Activated CD8-positive, alpha-beta memory T cell treated with anti-CD3 and anti-CD28 coated beads for 48 hours (primary cell): ENCODE measurements at places on chromosomes 4 and X.

- DNase-seq: no peak
These were observed 122.5 kb downstream of the KCNIP4 start for GRCh38 chr4:21826071-21826470.

- no peak for DNase-seq
These were observed 862.2 kb downstream of the TRIML1 start for GRCh38 chr4:189001283-189001970.

DNA sequence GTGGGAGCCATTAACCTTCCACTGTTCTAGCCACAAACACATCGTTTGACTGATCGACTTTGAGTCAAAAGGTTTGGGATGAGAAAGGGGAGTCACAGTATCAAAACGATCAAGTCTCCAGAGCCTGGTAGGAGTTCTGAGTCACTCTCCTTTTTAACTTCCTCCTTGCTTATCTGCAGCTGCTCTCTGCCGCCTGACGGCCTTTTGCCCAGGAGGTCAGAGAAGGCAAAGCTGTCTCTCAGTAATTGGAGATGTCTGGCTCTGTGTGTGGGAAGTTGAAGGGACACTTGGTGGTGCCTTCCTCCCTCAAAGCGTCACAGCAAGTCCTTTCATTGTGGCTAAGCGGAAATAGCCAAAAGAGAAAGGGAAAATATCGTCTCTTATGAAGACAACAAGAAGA, 63.1 kb downstream of the ANOS1 start:
- DNase-seq: no peak

DNA sequence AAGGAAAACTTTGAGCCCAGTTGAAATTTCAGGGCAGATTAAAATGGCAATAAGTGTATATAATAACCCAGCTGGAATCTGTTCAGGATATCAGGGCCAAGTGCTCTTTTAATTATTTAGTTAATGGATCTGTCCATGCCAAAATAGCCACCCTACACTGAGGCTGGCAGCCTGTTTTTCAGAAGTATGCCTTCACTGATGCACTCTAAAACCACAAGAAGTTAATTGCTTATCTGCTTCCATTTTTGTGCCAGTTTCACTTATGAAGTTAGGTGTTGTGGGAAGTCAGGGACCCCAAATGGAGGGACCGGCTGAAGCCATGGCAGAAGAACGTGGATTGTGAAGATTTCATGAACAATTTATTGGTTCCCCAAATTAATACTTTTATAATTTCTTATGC, 960.3 kb downstream of the C4orf33 start:
- DNase-seq: no peak

DNA sequence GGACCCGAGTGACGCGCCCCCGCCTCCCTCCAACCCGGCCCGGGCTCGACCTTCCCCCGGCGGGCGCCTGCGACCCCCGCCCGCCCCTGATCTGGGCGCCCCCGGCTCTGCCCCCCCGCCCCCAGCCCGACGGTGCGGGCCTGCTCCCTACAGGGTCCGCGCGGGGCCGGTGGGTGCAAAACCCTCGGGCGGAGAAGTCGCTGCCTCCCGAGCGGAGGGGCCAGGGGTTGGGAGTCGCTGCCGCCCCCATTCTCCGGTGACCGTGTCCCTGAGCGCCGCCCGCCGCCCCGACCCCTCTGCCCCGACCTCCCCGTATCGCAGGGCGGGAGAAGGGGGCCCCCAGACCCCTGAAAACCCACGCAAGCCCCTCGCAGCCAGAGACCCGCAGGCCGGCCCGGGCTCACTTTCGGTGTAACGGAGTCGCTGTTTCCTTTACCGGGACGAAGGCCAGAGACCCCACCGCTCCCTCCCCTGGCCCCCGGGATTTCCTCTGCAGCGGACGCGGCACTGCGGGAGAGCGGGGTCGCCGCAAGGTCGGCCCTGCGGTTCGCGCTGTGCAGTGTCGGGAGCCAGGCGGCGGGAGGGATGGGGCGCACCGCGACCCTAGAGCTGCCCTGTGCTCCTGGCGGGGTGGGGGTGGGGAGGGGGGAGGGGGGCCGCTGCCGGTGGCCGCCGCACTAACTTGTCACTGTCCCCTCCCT, 729 bp upstream of the CPLX1 start:
- no peak for DNase-seq

- no peak for DNase-seq
These were observed 10.3 kb upstream of the TREX2 start for GRCh38 chrX:153456161-153456560.

- DNase-seq: no peak
These were observed 60.9 kb downstream of the LEF1 start for GRCh38 chr4:108107729-108108382.

- no peak for DNase-seq
These were observed 110.0 kb upstream of the EDNRA start for GRCh38 chr4:147370881-147371280.

- no peak for DNase-seq
These were observed 24.4 kb upstream of the SLC25A43 start for GRCh38 chrX:119374736-119375135.

- DNase-seq: no peak
These were observed 757.1 kb upstream of the ADGRL3 start for GRCh38 chr4:60443068-60443467.

GRCh38 chr4:172998527-172999469, 169.8 kb upstream of the GALNT7 start:
- no peak for DNase-seq

GRCh38 chr4:181860157-181860556, 383.0 kb upstream of the TENM3 start:
- no peak for DNase-seq

DNA sequence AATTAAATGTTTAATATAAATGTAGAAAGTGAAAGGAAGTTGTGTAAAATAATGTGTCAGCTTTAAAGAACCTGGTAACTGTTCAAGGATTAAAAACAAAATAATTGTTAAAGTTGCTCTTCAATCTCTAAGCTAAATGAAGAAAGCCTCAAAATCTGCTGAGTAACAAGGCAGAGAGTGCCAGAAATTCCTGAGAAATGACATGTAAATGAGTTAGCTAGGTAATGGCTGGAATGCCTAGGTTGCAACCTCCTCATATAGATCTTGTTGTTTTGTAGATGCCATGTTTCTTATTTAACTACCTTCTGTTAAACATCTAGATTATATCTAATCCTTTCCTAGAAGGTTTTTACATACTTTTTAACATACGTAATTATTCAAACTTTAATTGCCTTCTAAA, 763.6 kb upstream of the AGA start:
- no peak for DNase-seq

DNA sequence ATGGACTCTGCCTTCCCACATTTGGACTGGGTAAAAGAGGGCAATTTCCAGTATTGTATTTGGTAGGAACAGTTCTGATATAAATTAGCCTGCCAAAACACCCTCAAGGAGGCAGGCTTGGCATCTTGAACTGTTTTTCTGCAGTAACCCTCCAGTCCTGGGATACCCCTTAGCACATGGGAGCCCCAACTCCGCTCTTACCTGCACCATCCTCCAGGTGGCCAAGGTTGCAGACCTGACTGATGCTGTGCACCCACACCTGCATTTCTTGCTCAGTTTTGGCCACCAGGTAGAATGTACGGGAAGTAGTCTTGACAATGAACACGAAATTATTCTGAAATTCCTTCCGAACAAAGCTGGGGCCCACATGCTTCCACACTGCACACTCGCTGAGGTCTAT, 35.1 kb downstream of the GAB3 start:
- no peak for DNase-seq

- no peak for DNase-seq
These were observed 13.7 kb downstream of the PFKFB1 start for GRCh38 chrX:54980334-54980733.

DNA sequence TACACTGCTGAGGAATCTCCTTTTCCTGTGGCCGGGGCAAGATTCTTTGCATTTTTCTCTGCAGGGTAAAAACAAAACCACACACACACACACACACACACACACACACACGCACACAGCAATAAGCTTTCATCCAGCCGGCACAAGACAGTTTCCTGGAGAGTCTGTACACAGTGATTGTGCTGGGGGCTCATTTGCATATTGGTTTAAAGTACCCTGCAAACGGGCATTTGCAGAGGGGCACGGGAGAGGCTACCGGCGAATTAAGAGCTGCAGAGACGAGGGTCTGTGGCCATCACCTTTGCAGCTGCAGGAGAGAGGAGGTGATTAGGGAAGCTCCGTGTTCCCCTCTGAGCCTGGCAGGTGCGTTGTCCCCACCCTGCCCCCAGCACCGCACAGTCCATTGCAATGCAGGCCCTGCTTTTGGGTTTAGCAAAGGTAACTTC, 219.9 kb downstream of the SHOX start:
- no peak for DNase-seq

DNA sequence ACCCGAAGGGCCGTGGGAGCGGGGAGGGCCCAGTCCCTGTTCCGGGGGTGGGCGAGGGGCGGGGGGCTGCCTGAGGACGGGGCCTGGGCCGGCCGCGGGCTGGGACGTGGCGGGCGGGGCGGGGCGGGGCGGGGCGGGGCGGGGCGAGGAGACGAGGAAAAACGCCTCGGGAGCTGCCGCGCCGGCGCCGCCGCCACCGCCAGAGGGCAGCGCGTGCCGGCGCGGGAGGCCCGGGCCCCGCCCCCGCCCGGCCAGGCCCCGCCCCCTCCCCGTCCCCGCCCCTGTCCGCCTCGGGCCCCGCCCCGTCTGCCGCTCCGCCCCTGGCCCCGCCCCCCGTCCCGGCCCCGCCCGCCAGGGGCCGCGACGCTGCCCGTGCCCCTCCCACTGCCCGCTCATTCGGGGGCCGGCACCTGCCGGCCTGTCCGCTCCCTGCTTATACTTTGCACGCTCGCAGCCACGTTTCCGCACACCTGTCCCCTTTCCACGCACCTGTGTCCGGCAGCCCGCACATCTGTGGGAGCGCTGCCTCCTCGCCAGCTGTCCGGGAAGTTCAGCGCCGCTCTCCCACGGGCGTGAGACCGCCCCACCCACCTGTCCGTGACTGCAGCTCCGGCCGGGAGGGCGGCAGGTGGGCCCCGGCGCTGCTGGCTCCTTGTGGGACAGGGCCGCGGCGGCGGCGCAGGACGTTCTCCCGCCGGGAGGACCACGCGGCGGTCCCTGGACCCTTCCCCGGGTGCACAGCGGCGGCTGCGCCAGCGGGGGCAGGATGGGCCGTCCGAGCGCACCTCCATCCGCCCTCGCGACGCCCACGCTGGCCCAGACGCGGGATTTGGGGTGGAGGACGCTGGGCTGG, 1.7 kb upstream of the FGFRL1 start:
- DNase-seq: peak; percentile 55

- no peak for DNase-seq
These were observed 364.8 kb downstream of the PDGFC start for GRCh38 chr4:156606554-156607477.

- DNase-seq: no peak
These were observed 25.2 kb upstream of the PLAC1 start for GRCh38 chrX:134683351-134684005.

DNA sequence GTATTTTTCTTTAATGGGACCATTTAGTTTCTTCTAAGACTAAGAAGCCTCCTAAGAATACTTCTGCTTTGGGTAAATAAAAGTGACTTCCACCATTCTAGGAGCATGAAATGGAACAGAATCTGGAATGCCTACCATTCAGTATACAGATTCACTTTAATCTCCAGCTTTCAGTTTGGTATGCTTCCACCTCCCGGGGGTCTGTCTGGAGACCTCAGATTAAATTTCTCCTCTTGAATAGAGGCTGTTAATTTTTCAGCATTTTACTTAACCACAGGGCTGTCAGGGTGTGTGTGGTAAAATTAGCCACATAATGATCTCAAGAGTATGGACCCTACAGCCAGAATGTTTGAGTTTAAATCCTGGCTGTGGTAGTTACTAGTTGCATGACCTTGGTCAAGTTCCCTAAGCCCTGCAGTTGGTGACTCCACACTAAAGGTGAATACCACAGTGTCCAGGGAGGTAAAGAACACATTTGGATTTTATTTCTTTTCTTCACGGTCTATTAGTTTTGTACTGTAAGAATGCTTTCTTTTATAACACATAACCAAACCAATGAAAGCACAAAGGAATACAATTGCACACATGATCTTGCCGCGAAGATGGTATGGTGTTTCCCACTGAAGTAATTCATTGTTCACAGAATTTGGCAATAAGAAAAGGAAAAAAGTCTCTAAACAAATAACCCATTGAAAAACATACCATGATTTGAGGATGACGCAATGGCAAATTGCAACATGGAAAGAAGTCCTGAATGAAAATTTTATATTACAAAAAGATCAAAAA, 37.3 kb upstream of the TRIM2 start:
- no peak for DNase-seq

- no peak for DNase-seq
These were observed at the start of gene NDNF for GRCh38 chr4:121072224-121073003. Gene NDNF (minus strand): TSS chr4:121072535. CDS start chr4:121045837, 26,698 bp downstream.

- no peak for DNase-seq
These were observed 374.8 kb downstream of the PDGFC start for GRCh38 chr4:156596706-156597329.

DNA sequence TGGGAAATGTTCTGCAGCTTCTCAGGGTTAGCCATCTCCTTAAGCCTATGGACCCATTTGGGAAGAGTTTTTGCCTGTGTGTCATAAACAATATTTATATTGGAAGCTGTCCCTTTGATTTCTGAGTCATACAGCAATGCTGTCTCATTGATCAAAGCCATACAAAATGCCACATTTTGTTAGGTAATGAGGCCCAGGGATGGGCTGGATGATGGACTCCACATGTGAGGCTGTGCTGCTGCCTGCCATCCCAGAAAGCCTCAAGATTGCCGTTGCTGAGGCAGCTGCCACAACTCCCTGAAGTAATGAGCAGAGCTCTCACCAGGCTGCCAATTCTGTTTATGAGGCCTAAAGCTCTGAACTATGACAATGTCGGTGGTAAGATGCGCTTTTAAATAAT, 12.2 kb upstream of the GJB1 start:
- DNase-seq: no peak

GRCh38 chrX:36348509-36348908, 429.0 kb downstream of the CFAP47 start:
- DNase-seq: no peak

- DNase-seq: no peak
These were observed 151.5 kb downstream of the AFAP1 start for GRCh38 chr4:7788193-7788592.

GRCh38 chr4:11609751-11610150, 181.1 kb upstream of the HS3ST1 start:
- no peak for DNase-seq

- DNase-seq: no peak
These were observed 46.1 kb upstream of the CTSO start for GRCh38 chr4:155999725-156000124.

DNA sequence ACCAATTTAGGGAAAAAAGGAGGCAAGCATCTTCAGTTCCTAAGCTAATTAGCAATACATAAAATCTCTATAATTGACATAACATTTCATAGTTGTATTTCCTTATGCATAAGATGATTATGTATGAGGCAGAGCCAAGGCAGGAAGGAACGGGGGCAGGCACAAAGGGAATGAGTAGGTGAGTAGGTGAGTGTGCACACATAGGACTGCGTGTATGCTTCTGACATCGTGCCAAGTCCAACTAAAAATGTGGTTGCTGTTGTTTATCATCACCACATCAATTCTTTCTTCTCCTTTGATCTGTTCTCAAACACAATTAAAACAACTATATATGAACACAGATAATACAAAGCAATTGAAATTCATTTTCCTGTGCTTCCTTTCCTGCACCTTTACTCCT, 131.2 kb downstream of the UNC5C start:
- no peak for DNase-seq

- no peak for DNase-seq
These were observed 15.8 kb upstream of the DHRSX start for GRCh38 chrX:2516623-2517022.
